ENCODE measurements at places on chromosomes 16 and 17.

GRCh38 chr16:30430428-30430970 is 669 bp upstream of the DCTPP1 start:
- peak; percentile 10 for DNase-seq

- DNase-seq: no peak
Observed at GRCh38 chr17:62187681-62188080, 122.6 kb upstream of the MED13 start.

DNA sequence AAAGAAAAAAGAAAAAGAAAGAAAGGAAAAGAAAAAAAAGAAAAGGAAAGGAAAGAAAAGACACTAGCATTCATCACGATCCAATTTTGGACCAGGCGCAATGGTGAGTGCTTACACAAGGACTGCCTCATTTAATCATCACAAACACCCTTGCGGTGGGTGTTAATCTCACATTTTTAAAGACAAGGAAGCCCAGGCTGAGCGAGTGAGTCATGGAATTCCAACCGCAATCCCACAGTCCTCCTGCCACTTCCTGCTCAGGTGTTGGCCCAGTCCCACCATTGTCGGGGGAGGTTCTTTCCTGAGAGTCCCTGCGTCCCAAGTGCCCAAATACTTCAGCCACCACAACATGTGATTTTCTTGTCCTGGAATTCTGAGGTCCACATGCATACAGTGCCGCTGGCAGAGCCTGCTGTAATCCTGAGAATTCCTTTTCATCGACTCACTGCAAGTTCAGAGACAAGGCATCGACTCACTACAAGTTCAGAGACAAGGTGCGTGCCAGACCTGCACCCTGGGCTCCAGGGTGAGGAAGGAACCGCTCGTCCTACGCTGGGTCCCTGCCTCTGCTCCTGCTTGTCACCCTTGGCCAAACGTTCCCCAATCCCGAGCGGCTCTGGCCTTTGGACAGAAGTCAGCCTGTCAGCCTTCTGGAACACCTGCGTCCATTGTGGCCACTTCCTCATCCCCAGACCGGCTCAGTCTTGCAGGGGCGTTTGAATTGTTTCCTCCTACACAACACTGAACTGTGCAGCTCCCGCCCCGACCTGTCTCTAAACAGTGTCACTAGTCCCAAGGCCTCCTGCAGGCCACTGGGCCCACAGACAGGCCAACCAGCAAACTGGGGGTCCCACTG is 5.8 kb downstream of the ZG16B start:
- DNase-seq: no peak

- no peak for DNase-seq
Observed at GRCh38 chr17:44398692-44399691, 9.5 kb upstream of the ITGA2B start.

DNA sequence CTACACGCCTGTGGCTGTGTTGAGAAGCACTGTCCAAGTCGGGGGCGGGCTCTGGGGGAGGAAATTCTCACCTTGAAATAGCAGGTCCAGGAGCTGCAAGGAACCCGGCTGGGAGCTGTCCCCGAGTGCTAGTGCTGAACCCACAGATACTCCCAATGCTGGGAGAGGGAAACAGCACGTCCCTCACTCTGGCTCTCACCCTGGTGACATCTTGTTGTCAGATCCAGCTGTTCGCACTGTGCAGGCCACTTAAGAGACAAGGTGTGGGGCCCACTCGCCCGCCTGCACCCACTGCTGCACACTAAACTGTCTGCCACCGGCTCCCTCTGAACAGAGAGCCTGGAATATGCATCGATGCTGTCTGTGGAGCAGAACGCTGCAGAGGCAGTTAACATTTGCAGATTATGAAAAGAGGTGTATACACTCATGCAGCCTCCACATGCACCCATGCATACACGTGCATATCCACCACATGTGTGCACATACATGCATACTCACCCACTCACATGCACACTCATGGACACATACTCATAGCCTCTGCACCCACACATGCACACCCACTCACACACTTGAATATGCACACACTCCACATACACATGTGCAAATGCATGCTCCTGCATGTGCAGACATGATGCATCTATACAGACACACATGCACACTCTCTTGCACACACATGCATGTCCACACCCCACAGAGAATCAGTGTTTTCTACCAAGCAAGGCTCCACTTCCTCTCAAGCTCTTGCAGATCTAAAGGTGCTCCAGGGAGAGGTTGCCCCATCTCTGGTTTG is 42.0 kb downstream of the MGAT5B start:
- no peak for DNase-seq

DNA sequence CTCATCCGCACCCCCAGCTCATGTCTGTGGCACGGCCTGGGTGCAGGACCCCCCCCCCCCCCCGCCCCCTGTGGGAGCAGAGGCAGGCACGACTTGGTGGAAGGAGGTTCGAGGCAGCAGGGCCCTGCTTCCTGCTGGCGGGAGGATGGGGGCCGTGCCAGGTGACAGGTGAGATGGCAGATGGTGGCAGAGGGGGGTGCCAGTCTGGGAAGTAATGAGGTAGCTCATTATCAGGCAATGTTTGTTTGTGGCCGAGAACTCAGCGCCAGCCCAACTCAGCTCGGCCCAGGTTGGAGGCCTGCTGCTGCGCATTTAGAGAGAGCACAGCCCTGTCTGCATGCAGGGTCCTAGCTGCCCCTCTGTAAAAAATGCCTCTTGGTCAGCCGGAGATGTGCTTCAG is 40.1 kb upstream of the JPH3 start:
- DNase-seq: no peak

GRCh38 chr16:2996298-2996697 is 16.1 kb upstream of the PKMYT1 start:
- no peak for DNase-seq

GRCh38 chr17:41682631-41683030 is 6.1 kb upstream of the EIF1 start:
- DNase-seq: no peak

- DNase-seq: no peak
Observed at GRCh38 chr17:40074871-40075200, 12.1 kb downstream of the THRA start.

GRCh38 chr16:46843898-46844642 is 13.1 kb upstream of the C16orf87 start:
- DNase-seq: no peak

DNA sequence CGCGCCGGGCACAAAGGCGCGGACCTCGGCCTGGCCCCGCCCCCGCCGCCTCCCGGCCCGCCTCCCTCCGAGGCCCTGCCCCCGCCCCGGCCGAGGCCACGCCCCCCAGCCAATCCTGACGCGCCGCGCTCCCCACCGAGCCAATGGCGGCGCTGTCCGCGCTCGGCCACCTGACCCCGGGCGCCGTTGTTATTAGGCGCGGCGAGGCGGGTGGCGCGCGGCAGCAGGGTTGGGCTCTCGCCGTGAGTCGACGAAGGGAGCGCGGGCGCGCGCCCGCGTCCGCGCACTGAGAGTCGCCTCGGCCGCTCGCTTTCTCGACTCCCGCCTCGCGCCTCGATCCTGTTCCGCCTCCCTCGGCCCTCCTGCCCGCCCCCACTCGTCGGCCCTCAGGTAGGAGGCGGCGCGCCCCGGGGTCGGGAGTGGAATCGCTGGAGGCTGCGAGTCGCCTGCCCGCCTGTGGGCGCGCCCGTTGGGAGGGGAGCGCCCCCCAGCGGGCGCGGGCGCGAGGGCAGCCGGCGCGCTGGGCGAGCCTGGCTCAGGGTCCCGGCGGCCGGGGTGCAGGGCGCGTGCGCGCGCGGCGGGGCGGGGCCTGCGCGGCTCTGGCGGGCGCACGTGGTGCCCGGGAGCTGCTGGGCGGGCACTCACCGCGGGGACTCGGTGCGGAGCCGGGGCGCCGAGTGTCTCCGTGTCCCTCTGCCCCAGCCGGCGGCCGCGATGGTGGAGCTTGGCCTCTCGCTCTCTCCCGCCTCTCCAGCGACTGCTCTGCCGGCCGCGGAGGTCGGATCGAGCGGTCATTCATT is 405 bp upstream of the CBLN1 start:
- no peak for DNase-seq

DNA sequence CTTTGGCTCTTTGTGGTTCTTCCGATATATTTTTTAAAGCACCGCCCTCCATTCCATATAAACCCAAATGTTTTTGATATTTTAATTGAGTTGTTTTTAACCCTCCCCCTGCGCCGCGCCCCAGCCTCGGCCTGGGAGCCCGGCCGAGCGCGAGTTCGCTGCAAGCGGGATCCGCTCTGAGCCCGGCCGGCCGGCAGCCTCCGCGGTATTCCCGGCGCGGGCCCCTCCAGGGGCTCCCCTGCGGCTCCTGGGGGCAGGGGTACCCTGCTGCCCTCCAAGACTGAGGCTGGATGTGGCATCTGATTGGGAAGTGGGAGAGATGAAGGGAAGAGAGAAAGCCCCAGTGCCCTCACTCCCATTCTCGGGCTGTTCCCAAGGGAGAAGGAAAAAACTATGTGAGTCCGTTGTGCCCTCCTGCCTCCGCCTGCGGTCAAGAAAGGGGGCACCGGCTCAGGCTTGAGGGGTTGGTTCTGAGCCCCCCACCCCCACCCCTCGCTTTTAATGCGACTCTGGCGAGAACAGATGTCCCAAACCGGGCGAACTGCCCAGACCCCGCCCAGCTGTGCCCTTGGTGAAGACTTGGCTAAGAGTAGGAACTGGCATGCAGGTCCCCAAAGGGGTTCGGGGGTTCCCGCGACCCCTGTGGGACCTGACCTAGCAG is 8.6 kb downstream of the NEUROD2 start:
- no peak for DNase-seq

DNA sequence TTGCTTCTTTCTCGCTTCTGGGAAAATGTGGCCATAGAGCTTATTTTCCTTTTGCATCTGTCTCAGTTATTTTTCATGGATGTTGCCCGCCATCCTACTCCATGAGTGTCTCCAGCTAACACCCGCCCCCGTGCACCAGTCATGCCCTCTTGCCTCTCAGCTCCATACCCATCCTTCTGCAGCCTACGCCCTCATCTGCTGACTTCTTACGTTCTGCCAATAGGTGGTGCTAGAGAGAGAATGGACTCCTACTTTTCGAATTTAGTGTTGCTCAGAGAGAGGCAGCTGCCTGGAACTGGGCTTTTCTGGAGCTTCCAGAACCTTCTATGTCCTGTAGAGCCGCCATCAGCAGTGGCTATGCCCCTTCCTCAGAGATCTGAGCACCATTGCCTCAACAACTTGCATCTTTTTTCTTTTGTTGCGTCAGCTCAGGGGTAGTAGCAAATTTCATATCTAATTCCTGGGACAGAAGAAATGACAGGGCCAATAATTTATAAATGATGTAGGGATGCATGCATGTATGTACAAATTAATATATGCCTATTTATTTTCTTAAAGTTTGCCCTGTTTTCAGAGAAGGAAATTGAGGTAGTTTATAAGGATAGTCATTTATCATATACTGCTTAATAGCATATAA is 119.7 kb upstream of the MYOCD start:
- no peak for DNase-seq

DNA sequence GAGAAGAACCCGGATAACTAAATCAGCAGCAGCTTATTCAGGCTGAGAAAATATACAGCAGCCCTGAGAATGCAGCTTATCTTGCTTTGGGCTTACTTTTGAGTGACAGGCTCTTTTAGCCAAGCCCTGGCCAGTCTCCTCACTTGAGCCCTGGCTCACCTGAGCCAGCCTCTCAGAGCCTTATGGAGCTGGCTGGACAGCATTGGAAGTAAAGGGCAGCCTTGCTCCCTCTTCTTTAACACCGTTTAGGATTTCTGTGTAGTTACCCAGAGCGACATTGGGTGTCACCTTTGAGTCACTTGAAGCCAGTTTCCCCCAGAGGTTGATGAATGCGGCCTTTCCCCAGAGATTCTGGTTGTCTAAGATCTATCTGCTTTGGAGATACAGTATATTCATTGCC is 7.7 kb upstream of the NPIPB2 start:
- DNase-seq: no peak

- no peak for DNase-seq
Observed at GRCh38 chr17:81685108-81685507, 1.3 kb downstream of the HGS start.

GRCh38 chr17:73720187-73720834 is 76.1 kb upstream of the SDK2 start:
- no peak for DNase-seq

DNA sequence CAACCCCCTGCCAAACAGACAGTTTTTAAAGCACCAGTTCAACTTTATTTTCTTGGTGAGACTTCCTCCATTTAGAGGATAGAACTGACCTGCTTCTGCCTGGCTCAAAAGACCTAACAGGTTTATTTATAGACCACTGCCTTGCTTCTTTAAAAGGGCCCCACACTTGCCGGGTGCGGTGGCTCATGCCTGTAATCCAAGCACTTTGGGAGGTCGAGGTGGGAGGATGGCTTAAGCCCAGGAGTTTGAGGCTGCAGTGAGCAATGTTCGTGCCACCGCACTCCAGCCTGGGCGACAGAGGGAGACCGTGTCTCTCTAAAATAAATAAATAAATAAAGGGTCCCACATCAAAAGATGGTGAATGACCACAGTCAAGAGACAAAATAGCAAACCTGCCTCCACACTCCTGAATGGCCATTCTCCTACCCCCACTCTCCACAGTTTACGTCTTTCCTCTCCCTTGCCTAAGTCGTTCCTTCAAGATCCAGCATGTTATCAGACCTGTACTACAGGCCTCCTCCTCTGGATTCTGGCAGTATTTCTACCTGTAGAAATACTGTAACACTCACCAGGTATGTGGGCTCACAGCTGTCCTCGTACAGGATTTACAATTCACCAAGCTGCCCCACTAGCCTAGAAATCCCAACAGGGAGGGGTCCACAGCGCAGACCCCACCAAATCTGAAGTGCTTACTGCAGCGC is 95.6 kb downstream of the SMG6 start:
- no peak for DNase-seq

- DNase-seq: no peak
Observed at GRCh38 chr17:57092171-57092570, 7.1 kb downstream of the AKAP1 start.

- DNase-seq: no peak
Observed at GRCh38 chr16:630815-631405, at the start of gene WFIKKN1. Gene WFIKKN1 (plus strand): TSS chr16:630985. CDS start chr16:631254, 269 bp downstream.

GRCh38 chr17:27381007-27381501 is 75.2 kb upstream of the KSR1 start:
- DNase-seq: peak; percentile 58

- DNase-seq: no peak
Observed at GRCh38 chr17:59361916-59362810, 30.7 kb downstream of the YPEL2 start.

GRCh38 chr17:53336281-53336680 is 486.4 kb upstream of the KIF2B start:
- no peak for DNase-seq

DNA sequence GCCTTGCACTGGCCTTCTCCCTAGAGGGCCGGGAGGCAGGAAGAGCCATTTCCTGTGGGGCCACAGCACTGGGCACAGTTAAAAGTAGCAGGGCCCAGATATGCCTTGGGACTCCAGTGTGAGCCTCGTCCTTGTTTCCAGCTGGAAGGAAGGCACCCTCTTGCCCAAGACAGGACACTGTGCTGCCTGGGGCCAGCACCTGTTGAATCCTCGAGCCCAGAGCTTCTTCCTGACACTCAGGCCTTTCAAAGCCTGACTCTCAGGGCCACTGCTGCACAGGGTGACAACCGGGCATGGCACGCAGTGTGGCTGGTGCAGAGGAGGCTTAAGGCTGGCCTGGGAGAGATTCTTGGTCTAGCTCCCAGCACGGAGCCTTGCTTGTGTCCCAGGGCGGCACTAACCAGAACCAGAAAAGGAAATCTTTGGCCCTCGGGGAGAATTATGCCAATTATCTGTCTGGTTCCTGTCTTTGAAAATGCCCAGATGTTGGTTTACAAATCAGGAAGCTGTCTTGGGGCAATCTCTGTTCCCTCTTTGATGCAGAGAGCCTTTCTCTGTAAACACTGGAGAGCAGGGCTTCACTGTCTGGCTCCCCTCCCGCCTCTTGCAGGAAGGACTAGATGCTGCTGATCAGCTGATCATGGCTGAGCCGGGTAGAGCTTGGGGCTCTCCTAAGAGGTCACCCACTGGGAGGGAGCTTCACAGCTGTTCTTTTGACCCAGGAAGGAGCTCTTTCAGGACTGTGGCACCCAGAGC is 11.1 kb downstream of the LDHD start:
- no peak for DNase-seq

All from T follicular helper cell (primary cell).